Skeletal muscle cell (primary cell): ENCODE measurements at places on chromosomes 2 and 18.

- no peak for DNase-seq
Measured at GRCh38 chr2:169254774-169255173, 107.6 kb downstream of the LRP2 start.

- no peak for DNase-seq
Measured at GRCh38 chr2:118721817-118722551, 125.5 kb downstream of the EN1 start.

DNA sequence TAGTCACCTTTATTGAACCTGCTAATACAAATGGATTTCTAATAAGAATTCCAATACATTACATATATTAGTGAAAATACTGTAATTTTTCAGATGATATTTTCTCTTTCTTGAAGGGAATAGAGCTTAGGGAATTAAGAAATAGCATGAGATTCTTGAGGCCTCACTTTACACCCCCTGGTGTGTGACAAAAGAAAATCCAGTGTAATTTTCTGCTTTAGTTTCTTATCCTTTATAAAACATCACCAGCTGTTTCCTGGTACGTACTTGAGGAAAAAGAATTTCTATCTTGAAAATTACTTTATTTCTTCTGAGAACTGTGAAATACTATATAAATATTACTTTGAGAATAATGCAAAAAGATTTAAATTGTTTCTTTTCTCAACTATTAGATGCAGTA is 71.6 kb downstream of the CLIP4 start:
- no peak for DNase-seq

DNA sequence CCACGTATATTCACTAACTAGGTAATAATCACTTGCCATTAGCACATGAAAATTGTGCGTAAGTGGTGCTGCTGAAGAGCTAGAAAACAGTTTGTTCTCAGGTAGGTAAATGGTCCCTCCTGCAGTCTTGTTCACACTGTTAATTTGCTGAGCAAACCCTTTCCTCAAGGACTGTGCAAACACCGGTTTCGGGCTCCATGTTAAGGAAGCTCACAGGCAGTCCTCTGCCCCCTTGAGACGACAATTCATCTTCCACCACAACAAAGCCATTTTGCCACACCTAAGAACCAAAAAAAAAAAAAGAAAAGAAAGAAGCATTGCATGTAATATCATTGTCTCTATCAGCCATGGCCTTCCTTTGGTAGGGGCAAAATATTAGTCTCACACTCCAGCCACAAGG is 193.9 kb downstream of the BCL11A start:
- DNase-seq = no peak

DNA sequence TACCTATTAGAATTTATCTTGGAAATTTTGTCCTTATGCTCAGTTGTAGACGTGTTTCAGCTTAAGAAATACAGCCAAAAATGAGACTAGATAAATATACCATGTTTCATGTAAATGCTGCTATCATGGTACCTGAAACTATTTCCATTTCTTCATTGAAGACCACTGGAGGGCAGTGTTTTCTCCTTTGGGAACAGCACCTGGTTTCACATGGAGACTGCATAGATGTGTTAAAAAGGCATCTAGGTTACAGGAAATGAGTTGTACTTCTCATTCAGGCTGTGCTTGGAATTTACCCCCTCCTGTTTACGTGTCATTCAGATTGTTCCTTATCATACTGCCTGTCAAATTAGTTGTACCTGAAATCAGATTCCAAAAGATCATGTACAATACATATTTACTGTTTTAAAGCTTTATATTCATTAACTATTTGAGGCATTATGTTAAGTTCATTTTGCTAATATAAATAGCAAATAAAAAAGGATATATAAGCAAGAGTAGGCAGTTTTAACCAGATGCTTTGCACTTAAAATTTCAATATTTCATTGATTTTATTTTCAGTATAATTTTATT is 57.3 kb upstream of the PSMD14 start:
- no peak for DNase-seq

- DNase-seq = no peak
Measured at GRCh38 chr18:53101536-53102105, 761.6 kb downstream of the DCC start.

DNA sequence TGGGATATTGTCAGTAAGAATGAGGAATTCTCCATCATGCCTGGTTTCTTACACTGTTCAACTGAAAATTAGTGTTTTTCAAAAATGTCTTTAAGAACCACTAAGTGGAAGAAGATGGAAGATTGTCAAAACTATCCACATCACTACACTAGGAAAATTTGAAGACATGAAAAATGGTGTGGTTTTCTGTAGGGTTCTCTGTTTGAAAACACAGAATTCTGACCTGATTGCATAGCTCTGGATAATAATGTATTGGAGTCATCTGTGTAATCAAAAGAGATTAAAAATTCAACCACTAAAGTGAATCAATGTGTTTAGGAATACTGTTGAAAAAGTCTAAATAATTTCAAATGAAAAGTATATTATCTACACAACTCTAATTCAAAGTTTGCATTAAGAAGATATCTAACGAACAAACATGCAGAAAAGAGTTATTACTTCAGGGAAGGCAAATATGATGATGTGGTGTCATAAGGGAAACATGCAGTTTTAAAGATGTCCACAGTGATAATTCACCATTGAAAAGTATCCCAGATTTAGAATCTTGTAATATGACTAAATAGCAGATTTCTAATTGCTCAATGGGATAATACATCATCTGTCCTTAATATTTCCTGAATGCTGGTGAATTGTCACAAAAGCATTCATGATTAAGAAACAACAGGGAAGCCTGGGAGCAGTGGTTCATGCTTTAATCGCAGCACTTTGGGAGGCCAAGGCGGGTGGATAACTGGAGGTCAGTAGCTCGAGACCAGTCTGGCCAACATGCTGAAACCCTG is 116.9 kb downstream of the ERBB4 start:
- DNase-seq = peak; percentile 25

DNA sequence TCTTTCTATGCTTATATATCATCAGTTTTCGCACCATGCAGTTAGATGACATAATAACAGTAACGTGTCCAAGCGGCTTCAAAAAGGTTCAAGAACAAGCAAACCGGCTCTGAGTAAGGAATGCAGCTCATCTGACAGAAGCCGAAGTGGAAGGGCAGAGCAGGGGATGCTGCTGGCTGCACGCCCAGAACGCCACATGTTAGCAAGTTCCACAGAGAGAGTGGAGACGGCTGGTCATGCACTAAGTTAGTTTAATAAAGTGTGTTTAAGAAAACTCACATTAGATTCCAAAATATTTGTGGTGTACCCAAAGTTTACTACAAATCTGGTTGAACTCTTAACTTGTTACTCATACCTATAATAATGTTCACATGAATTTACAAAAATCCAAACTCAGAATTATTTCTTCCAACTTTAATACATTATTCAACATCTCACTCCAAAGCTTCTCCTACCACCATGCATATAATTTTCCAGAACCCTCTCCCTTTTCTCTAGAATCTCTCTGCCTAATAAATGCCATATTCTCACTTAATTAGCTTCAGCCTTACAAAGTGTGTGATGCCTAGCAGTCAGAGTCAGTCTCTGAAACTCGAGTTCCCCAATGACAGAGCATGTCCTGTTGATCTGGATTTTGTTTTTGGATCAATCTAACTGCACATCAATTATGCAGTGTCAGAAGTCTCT is 170.0 kb downstream of the DNAH7 start:
- DNase-seq = peak; percentile 99

- DNase-seq = no peak
Measured at GRCh38 chr18:78221496-78221895, 758.1 kb upstream of the SALL3 start.

DNA sequence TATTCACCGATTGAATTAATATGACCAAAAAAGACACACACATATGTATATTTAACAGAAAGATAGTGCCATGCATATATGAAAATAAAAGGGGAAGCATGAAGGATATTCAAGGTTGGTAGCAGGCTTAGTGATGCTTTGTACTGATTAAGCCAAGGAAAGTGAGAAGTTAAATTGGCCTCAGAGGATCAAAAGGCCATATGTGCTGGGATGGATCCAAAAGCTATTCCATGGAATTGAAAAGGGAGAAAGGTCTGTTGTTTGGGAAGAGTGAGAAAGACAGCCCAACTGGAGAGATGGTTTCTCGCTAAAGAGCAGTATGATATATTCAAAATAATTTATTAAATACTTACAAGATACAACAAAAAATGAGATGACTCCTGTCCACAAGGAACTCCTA is 65.9 kb downstream of the INSIG2 start:
- no peak for DNase-seq

- no peak for DNase-seq
Measured at GRCh38 chr2:199108056-199108455, 349.7 kb downstream of the SATB2 start.

- DNase-seq = no peak
Measured at GRCh38 chr2:100425107-100425506, 7.6 kb upstream of the CHST10 start.

- DNase-seq = no peak
Measured at GRCh38 chr2:146228466-146229058, 1616.3 kb upstream of the ACVR2A start.
